CD4-positive, alpha-beta memory T cell (primary cell): ENCODE measurements at places on chromosomes 7 and 10. TPM values are rescaled to one million over a fixed set of nuclear protein-coding genes. Genes with fewer than 3 reads are reported as not detected.

ANKRD16 gene
- 1.5 TPM for polyA plus RNA-seq

ZNF12 gene
- polyA plus RNA-seq, result 20.4 TPM

MMP21 gene
- not detected for polyA plus RNA-seq

OPN1SW gene
- not detected for polyA plus RNA-seq

NEUROD6 gene
- not detected for polyA plus RNA-seq

URGCP gene
- polyA plus RNA-seq, result 28.9 TPM

WBP1L gene
- 34.3 TPM for polyA plus RNA-seq

PRR15 gene
- polyA plus RNA-seq, result not detected

DDIT4 gene
- 154 TPM for polyA plus RNA-seq

DNA sequence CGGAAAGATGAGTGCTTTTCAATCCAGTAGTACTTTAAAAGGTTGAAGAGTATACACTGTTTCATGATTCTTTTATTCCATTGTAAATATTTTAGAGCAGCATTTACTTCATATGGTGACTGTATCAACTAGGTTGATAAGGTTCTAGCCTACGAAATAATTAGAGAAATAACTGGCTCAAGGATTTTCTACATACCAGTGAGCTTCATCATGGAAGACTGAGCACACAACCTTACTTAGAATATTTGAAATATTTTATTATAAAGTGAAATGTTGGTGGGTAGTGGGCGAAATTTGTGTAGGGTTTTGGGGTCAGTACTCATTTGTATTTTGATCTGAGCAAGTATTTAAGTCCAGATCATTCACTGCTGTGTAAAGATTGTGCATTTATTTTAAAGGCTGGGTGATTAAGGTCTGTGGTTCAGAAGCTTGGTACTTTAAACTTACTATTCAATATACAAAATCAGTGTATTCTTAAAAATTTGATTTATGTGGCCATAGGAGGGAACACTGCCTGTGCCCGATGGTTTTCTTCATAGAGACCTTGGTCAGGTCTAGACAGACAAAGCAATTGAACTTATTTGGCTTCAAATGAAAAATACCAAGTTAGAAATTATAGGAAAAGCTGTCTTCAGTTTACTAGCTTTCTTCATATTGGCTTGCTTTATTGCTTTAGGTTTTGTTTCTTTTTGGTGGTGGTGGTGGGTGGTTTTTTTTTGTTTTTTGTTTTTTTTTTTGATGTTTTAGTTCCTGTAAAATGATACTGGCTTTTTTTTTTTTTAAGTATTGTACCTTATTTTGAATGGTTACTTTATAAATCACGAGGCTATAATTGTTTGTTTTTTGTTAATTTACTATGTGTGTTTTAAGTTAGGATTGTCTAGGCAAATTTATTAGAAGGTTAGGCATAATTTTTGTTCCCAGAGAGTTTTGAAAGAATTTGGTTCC, 3.0 kb downstream of the KMT2E start:
- no peaks in the 10 kb centered on the region for H3K36me3 ChIP-seq
- H3K4me1 ChIP-seq, result peaks cover 59% of the 10 kb centered on the region
- H3K27ac ChIP-seq, result peak overlapping the region; percentile 100
- peak overlapping the region; percentile 99 for H3K4me3 ChIP-seq

DNA sequence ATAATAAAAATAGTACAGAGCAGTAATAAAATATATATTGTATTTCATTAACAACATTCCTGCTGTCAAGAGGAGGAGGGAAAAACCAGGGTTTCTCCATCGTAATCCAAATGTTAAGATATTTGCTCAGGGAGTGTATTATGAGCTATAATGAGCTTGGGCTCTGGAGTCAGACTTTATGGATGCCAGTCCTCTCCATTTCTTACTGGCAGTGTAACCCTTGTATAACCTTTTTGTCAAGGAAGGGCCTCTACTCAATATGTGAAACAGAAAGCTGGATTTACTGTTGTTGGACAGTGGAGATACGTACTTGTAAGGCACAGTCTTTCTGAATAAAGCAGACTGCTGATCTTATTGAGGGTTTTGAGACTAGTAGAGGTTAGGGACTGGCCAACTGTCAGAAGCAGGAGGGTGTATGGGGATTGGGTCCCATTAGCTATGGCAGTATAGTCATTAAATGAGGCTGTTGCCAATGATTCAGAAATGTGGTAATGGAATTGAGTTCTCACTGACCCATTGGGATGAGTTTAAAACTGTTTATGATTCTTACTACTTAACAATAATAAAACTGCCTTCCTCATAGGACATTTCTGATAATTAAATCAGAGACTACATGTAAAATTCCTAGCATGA, 56.5 kb downstream of the ZNF277 start:
- no peak overlapping the region for H3K4me3 ChIP-seq
- no peaks in the 10 kb centered on the region for H3K27me3 ChIP-seq
- H3K27ac ChIP-seq, result no peak overlapping the region
- peaks cover 13% of the 10 kb centered on the region for H3K4me1 ChIP-seq
- H3K36me3 ChIP-seq, result no peaks in the 10 kb centered on the region

GRCh38 chr7:77993838-77994237, 195.3 kb downstream of the PHTF2 start:
- H3K27ac ChIP-seq, result no peak overlapping the region
- H3K36me3 ChIP-seq, result no peaks in the 10 kb centered on the region
- DNase-seq, result no peak
- H3K27me3 ChIP-seq, result no peaks in the 10 kb centered on the region

GRCh38 chr10:5644930-5645329, 21.5 kb downstream of the ASB13 start:
- no peaks in the 10 kb centered on the region for H3K27me3 ChIP-seq
- no peak for DNase-seq
- no peaks in the 10 kb centered on the region for H3K4me1 ChIP-seq
- H3K36me3 ChIP-seq, result peaks cover 8% of the 10 kb centered on the region
- H3K27ac ChIP-seq, result no peak overlapping the region

- H3K4me1 ChIP-seq, result peaks cover 32% of the 10 kb centered on the region
- no peak overlapping the region for H3K27ac ChIP-seq
- H3K36me3 ChIP-seq, result no peaks in the 10 kb centered on the region
- H3K4me3 ChIP-seq, result no peak overlapping the region
- DNase-seq, result no peak
These were observed 242.3 kb upstream of the AOAH start for GRCh38 chr7:36966636-36967035.

- H3K36me3 ChIP-seq, result peaks cover 81% of the 10 kb centered on the region
- no peak overlapping the region for H3K27ac ChIP-seq
- no peak overlapping the region for H3K4me3 ChIP-seq
These were observed 8.1 kb downstream of the PGAM2 start for GRCh38 chr7:44057181-44057848.

DNA sequence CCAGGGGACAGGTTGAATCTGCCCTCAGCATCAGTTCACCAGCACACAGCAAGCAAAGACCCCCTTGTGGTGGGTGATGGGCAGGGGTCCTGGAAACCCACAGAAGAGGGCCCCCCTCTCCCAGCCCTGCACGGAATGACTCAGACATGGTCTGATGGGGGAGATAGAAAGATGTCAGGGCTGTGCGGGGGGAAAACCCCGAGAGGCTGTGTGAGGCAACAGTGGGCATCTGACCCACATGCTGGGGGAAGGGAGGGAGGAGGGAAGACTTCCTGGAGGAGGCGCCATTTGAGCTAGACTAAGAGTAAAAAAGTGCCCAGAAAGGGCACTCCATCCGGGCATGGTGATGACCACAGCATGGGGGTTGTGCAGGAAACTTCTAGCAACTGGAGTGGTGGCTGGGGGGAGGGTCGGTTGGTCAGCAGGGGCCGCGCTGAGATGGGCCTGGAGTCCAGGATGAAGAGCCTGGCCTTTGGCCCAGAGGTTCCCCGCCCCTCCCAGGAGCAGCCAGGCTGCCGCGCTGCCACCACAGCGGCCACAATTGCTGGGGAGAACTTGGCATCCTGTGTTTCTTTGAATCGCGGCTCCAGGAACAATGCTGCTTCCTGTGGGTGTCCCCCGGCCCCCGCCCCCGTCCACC, 2.5 kb downstream of the LFNG start:
- H3K4me3 ChIP-seq, result peak overlapping the region; percentile 98
- peaks cover 64% of the 10 kb centered on the region for H3K4me1 ChIP-seq
- H3K36me3 ChIP-seq, result peaks cover 21% of the 10 kb centered on the region
- H3K27me3 ChIP-seq, result no peaks in the 10 kb centered on the region
- H3K27ac ChIP-seq, result peak overlapping the region; percentile 80

DNA sequence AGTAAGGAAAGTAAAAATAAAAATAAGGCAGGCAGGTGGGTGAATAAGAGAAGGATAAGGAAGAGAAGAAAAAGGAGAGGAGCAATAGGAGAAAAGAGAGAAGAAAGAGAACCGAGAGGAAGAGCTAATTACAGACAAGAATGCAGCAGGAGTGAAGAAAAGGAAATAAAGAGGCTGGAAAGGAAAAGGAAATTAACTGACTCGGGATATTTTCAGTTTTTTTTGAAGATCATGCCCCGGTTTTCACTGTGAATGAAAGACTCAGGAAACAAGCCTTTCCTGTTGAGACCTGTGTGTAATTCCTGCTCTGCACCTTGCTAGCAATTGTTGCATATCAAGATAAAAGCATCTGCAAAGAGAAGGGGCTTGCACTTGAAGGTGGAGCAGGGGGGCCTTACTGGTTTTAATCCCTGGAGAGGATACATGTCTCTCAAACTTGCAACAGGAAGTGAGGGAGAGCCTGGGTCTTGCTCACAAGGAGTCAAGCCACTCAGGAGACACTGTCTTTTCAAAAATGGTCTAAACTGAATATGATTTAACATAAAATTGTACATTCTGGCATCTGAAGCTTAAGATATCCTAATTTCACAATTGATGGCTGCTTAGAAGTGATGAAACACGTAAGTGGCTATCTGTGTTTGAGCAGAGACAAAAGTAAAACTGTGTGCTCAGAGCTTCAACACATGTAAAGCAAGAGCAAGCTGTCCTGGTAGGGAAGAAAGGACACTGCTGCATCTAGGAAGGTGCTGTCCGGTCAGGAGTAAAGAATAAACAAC, 157.6 kb downstream of the FAM107B start:
- H3K27me3 ChIP-seq, result no peaks in the 10 kb centered on the region
- no peak for DNase-seq
- H3K27ac ChIP-seq, result no peak overlapping the region
- no peaks in the 10 kb centered on the region for H3K36me3 ChIP-seq

- H3K27ac ChIP-seq, result no peak overlapping the region
- no peak overlapping the region for H3K4me3 ChIP-seq
These were observed 59.3 kb upstream of the BMPER start for GRCh38 chr7:33845991-33846509.

DNA sequence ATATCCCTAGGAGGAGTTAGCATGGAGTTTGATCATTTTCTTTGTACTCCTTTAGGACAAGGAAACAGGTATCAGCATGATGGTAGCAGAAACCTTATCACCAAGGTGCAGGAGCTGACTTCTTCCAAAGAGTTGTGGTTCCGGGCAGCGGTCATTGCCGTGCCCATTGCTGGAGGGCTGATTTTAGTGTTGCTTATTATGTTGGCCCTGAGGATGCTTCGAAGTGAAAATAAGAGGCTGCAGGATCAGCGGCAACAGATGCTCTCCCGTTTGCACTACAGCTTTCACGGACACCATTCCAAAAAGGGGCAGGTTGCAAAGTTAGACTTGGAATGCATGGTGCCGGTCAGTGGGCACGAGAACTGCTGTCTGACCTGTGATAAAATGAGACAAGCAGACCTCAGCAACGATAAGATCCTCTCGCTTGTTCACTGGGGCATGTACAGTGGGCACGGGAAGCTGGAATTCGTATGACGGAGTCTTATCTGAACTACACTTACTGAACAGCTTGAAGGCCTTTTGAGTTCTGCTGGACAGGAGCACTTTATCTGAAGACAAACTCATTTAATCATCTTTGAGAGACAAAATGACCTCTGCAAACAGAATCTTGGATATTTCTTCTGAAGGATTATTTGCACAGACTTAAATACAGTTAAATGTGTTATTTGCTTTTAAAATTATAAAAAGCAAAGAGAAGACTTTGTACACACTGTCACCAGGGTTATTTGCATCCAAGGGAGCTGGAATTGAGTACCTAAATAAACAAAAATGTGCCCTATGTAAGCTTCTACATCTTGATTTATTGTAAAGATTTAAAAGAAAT, 4.8 kb downstream of the BAMBI start:
- H3K4me3 ChIP-seq, result no peak overlapping the region
- peaks cover 29% of the 10 kb centered on the region for H3K27me3 ChIP-seq
- H3K4me1 ChIP-seq, result peaks cover 20% of the 10 kb centered on the region
- H3K27ac ChIP-seq, result no peak overlapping the region

DNA sequence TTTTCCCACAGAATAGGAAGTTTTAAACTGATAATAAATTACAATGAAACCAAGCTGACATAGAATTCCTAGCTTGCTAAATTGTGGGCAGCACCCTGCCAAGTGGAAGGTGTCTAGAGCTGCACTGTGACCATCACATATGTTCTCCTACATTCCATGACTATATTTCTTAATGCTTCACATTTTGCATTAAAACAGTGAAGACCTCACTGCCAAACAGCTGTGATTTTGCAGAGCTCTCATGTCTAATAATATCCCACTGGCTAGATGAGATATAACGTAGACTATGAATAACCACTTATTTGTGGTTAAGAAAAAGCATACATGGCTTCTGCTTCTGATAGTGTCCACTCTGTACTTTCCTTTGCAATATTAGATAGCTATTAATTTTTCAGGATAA, 228.3 kb upstream of the TEX47 start:
- DNase-seq, result no peak
- H3K36me3 ChIP-seq, result no peaks in the 10 kb centered on the region
- no peaks in the 10 kb centered on the region for H3K27me3 ChIP-seq
- H3K4me3 ChIP-seq, result no peak overlapping the region
- no peak overlapping the region for H3K27ac ChIP-seq
- no peaks in the 10 kb centered on the region for H3K4me1 ChIP-seq

DNA sequence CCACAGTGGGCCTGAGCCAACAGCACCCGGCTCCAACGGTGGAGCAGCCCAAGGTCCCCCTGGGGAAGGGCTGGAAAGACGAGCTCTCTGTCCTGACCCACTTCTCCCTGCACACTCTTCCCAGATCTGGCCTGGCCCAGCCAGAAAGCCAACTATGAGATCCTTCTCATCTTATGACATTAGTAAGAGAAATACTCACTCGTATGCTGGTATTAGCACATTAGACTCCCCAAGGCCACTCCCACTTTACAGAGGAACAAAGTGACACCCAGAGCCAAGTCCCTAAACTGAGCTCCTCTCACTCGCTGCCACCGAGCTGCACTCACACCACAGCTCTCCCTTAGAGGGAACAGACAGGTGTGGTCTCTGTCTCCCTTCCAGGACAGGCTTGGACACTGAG, 24.8 kb downstream of the DLG5 start:
- no peak overlapping the region for H3K27ac ChIP-seq
- H3K27me3 ChIP-seq, result no peaks in the 10 kb centered on the region
- H3K36me3 ChIP-seq, result no peaks in the 10 kb centered on the region
- DNase-seq, result no peak
- H3K4me3 ChIP-seq, result no peak overlapping the region

DNA sequence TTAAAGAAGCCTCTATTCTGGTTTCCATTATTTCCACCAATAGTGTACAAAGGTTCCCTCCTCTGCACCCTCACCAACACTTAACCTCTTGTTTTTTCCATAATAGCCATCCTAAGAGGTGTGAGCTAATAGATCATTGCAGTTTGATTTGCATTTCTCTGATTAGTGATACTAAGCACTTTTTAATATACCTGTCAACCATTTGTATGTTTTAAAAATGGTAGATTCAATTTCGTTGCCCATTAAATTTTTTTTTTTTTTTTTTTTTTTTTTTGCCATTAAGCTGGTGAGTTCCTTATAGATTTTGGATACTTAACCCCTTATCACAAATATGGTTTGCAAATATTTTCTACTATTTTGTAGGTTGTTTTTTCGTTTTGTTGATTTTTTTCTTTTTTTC, 23.2 kb downstream of the WAC start:
- H3K36me3 ChIP-seq, result peaks cover 8% of the 10 kb centered on the region
- no peak overlapping the region for H3K27ac ChIP-seq
- no peaks in the 10 kb centered on the region for H3K27me3 ChIP-seq
- peaks cover 97% of the 10 kb centered on the region for H3K4me1 ChIP-seq
- H3K4me3 ChIP-seq, result no peak overlapping the region
